HFFc6 (cell line): ENCODE measurements at places on chromosomes 1 and 21. TPM values are rescaled to one million over a fixed set of nuclear protein-coding genes. Genes with fewer than 3 reads are reported as not detected.

GRCh38 chr1:1281533-1282321 lies 1.5 kb downstream of the SCNN1D start:
- no peak overlapping the region for H3K4me3 ChIP-seq
- peak overlapping the region; percentile 78 for H3K27ac ChIP-seq
- peaks cover 15% of the 10 kb centered on the region for H3K4me1 ChIP-seq
- peak; percentile 82 for DNase-seq

Gene CFAP107
- total RNA-seq: not detected in 2 replicates

- H3K27me3 ChIP-seq: peaks cover 21% of the 10 kb centered on the region; the same call in 1 of the 2 replicates
- DNase-seq: no peak
- H3K36me3 ChIP-seq: no peaks in the 10 kb centered on the region
- H3K4me3 ChIP-seq: no peak overlapping the region
- no peak overlapping the region for H3K27ac ChIP-seq
Observed at GRCh38 chr1:93433407-93433961, 14.4 kb upstream of the FNBP1L start.

GRCh38 chr1:242201090-242201489 lies 202.2 kb upstream of the MAP1LC3C start:
- DNase-seq: no peak
- H3K4me1 ChIP-seq: no peaks in the 10 kb centered on the region
- H3K4me3 ChIP-seq: no peak overlapping the region
- H3K36me3 ChIP-seq: no peaks in the 10 kb centered on the region
